ENCODE measurements at places on chromosomes 3 and 15.

DNA sequence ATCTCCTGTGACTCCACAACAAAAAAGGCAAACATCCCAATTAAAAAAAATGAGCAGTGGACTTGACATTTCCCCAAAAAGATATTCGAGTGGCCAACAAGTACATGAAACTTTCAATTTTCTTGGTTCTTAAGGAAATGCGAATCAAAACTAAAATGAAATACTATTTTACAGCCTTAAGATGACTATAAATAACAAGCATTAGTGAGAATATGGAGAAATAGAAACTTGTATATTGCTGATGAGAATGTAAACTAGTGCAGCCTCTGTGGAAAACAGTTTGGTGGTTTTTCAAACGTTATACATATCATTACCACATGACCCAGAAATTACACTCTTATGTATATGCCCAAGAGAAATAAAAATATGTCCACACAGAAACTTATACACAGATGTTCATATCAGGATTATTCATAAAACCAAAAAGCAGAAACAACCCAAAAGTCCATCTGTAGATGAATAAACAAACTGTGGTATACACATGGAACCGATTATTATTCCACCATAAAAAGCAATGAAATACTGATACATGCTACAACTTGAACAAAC, 153.2 kb upstream of the GPR149 start:
- DNase-seq: no peak

DNA sequence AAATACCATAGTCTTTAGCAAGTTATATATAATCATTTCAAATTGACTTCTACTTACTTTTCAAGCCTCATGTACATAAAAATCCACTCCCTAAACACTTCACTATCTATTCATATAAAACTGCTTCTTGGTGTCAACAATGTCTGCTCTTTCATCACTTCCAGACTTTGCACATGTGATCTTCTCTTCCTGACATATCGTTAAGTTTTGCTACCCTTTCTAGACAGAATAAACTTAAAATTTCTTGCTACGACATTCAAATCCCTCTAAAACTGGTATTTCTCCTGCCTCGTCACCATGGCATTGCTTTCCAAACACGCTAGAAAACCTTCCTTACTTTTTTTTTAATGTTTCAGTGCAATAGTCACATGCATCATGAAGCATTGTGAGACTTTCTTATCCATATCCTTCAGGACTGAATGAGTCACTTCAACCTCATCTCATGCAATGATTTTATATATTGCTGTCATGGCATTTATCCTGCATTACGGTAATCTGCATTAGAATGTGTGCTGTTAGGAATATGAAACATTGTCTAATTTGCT, 122.8 kb downstream of the GMNC start:
- no peak for DNase-seq

GRCh38 chr3:12349895-12350811, 61.3 kb downstream of the PPARG start:
- DNase-seq: no peak

GRCh38 chr3:149702691-149703441, 45.0 kb upstream of the WWTR1 start:
- no peak for DNase-seq

DNA sequence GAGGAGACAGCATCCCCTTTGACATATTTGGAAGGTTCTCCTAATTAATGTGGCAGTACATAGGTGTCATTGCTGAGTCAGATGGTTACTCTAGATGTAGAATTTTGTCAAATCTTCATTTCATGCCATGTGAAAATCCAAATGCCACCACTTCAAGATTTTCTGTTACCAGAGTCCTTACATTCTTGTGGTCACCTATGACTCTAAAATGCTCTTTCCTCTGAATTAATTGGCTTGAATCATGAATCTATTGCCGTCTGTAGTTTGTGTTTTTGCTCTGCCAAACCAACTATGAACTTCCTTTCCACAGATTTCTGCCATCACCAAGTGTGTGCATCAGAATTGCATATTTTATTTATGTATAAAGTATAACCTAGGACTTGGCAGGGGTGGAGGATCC, 269.4 kb upstream of the ZPLD1 start:
- peak; percentile 42 for DNase-seq

- DNase-seq: no peak
Measured at GRCh38 chr3:31936420-31937060, 44.5 kb downstream of the OSBPL10 start.

DNA sequence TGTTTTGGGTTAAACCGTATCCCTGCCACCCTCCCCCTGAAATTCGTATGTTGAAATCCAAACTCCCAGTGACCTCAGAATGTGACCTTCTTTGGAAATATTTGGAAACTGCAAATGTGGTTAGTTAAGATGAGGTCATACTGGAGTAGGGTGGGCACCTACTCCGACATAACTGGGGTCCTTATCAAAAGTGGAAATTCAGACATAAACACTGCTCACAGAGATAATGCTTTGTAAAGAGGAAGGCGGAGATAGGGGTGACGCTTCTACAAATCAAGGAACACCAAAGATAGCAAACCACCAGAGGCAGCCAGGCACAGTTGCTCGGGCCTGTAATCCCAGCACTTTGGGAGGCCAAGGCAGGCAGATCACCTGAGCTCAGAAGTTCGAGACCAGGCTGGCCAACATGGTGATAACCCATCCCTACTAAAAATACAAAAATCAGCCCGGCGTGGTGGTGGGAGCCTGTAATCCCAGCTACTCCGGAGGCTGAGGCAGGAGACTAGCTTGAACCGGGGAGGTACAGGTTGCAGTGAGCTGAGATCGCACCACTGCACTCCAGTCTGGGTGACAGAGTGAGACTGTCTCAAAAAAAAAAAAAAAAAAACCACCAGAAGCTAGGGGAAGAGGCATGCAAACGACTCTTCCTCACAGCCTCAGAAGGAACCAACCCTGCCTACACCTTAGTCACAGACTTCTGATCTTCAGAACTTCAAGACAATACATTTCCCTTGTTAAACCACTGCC, 51.1 kb upstream of the CHD2 start:
- DNase-seq: no peak

GRCh38 chr15:70158309-70159000, 60.7 kb upstream of the TLE3 start:
- DNase-seq: no peak

- no peak for DNase-seq
Measured at GRCh38 chr15:22788004-22788403, 1.6 kb downstream of the NIPA1 start.

DNA sequence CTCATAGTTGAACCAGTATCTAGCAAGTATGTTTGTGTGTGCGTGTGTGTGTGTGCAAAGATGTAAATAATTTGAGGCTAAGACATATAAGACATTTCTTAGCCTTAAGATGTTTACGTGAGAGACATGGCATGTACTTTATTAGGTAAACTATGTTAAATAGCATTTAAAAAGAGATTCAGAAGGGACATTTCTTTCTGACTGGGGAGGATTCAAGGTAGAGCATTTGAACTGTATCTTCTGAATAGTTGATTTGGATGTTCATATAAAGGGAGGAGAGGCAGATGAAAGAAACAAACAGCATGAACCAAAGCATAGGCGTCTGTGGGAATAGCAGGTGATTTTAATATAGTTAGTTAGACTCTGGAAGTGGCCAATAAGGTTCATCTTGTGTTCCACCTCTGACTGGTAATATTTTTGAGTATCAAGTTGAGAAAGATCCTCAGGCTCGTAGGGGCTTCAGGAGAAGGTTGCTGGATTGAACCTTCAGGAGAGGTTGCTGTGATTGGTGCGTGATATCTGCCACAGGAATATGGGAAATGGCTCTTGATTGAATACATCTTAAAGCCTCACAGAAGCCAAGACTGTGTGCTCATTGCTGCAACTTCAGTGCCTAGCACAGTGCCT, 12.6 kb downstream of the NFKBIZ start:
- no peak for DNase-seq

DNA sequence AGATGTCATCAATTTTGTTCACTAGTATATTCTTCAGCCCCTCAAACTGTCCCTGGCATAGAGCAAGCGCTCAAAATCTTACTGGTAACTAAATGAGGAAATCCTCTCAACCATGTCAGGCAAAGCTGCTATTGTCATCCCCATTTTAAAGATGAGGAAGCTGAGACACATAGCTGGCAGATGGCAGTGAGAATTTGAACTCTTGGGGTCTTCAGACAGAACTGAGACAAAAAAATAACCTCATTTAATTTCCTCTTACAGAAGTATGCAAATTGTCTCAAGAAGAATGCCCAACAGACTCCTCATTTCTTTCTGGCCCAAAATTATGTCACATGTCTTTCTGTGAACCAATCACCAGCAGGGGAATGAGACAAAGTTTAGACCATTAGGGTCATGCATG, 40.2 kb upstream of the LYZL4 start:
- DNase-seq: no peak

DNA sequence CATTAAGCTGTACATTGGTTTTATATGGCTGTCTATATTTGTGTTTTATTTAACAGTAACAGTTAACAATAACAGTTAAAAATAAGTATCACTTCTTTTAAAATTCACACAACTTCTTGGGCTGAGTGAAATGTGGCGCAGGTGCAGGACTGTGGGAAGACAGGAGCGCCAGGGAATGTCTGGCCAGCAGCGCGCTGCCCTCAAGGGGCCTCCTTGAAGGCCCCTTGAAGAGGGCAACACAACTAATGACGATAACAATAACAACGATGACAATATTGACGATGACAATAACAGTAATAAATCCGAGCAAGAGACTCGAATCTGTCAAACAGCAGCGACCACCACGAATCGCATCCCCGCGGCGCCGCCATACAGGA, 411 bp upstream of the PPP2R3A start:
- DNase-seq: no peak

DNA sequence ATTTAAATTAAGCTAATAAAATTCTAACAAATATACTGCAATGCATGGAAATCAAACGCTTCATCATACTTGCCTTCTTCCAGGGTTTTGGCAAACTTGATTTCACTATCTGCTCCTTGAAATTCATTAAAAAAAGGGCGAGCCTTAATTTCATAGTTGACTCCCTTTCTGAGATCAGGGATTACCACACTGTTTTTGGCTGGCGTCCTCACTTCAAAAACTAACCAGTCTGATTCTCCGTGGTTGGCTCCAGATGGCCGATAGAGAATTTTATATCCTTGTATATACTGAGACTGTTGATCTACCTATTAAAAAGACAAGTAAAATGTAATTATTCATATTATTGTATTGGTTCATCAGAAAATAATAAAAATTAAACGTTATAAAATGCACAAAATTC, 1106.8 kb downstream of the ROBO1 start:
- no peak for DNase-seq

DNA sequence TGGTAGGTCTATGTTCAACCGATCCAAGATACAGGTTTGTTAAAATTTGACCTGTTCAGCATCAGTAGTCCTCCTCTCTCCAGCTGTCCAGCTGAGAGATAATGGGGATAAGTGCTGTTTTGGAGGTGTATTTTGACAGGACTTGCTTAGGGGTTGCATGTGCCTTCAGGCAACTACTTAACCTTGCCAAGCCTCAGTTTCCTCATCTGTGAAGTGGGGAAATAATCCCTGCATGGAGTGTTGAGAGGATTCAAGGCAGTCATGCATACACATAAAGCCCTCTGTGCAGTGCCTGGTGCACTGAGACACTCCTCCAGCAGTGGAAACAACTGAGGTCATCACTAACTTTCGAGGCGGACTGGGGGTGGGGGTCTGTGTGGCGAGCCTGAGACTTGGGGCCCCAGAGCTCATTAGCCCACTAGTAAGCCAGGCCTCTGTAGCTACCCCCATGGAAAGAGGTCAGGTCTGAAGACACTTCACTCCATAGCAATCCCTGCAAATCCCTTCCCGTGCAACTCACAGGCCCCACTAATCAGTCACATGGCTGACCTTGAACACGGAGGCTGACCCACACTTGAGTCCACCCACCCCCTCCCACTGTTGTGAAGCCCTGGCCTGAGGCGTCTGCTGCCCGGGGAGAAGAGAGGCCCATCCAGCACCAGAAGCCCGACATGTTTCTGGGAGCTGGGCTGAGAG, 25.9 kb upstream of the SLC6A6 start:
- no peak for DNase-seq

DNA sequence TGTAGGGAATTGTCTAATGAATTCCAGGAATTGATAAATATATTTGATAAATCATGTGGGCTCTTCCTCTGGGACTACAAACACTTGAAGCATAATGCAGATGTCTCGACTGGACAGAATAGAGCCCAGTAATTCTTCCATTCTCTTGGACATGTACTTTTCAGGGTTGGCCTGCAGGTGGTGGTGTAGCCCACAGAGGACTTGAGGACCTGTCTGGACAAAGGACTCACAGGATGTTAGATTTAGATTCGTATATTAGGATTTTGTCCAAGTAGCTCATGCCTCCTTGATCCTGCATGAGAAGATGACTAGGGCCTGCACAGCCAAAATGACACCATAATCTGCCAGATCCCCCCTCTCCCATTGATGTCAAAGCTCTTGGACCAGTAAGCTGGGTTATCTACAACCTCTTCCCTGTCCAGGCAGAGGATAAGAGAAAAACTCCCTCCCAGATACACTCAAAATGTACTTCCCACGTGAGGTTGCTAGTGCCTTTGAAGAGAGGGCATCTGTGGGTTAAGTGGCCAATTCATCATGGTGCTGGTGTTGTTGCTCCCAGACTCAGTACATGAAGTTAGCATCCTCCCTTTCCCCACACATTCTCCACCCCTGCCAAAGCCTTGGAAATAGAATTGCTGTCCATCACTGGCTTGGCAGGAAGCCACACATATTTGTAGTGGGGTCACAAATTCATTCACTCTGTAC, 88.6 kb upstream of the ZNF280D start:
- no peak for DNase-seq

Measured in SW 1271 (cell line).